Inflammatory macrophage treated with lipopolysaccharide for 4 hours (primary cell): ENCODE measurements at places on chromosomes 5 and 9.
A peak's percentile ranks its signal among the peaks of the same experiment; 100 is the strongest.

DNA sequence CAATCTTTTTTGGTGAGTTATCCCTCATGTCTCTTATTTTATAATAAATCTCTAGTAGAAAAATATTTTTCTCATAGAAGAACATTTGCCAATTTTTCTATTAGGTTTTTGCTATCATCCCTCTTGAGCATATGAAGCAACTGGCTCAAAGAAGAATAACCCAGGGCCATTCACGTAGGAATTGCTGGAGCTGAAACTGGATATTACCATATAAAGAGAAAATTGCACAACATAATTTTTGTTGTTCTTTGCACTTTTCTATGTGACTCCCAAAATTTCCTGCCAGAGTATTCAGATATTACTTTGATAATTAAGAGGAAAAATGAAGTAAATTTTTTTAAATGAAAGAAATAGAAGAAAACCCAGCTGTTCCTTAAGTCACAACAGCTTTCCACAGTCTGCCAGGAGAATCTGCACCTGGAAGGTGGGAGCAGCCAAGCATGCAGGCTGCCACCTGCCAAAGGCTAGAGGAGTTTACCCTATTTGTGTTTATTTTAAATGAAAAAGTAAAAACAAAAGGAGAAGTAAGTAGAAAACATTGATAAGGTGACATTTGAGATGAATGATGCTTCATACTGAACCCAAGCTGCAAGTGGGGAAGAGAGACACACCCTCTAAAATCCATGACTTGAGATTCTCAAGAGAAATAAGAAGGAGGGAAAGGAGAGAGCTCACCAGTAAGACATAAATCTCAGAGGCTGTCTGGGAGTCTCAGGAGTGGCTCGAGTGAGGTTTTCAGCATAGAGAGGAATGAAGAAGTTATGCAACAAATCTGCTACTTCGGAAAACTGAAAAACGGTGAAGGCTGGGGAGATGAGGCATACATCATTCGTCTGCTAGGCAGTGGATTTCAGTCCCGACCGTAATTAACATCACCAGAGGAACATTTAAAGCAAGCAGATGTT lies 31.5 kb upstream of the FREM1 start:
- DNase-seq: no peak

DNA sequence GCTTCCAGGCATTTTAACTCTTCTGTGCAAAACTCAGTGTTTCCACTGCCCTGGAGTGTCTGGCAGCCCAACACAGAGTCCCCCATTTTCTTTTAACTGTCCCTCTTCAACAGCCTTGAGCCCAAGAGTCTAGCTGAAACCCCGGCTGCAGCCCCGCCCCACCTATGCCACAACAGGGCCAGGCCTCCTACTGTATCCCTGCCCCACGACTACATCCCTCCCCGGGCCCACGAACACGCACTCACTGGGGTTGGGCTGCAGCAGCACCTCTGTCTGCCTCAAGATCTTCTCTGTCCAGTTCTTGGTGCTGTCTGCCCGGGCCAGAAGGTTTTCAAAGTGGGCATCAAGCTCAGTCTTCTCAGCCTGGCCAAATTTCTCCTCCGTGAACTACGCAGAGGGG lies 6.1 kb downstream of the SH3GLB2 start:
- no peak for DNase-seq

DNA sequence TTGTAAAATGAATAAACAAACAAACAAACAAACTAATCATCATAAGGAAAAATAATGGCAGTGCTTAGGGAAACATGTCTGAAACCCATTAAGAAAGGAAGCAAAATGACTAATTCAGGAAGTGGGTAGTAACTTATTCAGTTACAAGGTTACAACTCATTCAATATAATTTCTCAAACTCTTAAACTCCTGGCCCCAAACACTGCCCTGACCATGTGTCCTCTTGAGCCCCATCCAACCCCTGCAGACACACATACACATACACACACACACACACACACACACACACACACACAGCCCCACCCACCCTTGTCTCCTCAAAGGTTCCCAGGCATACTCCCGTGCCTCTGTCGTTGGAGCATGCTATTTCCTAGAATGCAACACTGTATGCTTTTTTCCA lies 193.9 kb downstream of the SEC61B start:
- DNase-seq: peak; percentile 72

DNA sequence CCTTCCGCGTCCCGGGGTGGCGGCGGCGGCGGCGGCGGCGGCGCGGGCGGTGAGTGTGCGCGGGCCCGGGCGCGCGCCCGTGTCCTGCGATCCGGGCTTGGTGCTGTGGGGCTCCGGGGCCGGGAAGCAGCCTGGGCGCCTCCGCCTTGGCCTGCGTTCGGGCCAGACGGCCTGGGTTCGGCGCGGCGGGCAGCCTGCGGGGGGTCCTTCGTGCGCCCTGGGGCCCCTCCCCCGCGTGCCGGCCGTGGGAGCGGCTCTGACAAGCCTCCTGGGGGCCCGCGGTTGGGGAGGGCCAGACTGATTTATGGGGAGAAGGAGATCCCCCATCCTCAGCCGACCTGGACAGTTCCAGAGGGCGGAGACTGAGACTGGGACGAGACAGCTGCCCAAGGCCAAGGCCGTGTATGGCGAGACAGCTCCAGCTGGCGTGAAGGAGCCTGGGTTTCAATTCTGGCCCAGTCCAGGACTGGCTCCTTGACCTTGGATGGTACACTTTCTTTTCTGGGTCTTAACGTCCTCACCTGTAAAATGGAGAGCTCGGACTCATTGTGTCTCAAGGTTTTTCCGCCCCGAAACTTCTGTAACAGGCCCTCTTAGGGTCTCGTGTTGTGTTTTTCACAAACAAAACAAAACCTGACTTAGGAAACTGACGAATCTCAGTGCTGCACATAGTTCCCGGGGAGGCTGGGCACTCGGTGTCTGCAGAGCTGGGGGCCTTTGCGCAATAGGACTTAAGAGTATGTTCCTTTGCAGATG lies 603 bp downstream of the TMEM268 start:
- DNase-seq: peak; percentile 74

DNA sequence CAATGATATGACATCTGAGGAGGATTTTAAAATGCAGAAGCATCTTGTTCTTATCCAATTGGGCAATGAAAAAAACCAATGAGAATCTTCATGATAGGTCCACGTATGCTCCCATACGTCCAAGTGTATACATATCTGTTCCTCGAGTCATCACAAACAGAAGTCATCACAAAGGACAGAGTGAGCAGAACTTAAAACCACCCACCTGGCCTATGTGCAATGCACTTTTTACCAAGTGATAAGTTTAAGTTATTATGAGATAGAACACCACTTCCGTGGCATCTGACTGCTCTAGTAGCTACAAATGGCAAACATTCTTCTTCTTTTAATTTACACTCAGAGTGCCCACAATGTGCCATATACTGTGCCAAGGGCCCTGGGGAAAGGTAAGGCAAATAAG lies 82.4 kb downstream of the PPP2R2B start:
- no peak for DNase-seq

- DNase-seq: peak; percentile 62
These were observed 66.7 kb downstream of the PSD2 start for GRCh38 chr5:139862313-139862712.
